ENCODE measurements at places on chromosomes 5 and 9.

GRCh38 chr5:124738681-124739633, 7.5 kb downstream of the ZNF608 start:
- DNase-seq, result no peak

GRCh38 chr9:126561582-126561981, 52.1 kb upstream of the LMX1B start:
- no peak for DNase-seq

GRCh38 chr9:109115931-109116526, 3.7 kb downstream of the TMEM245 start:
- no peak for DNase-seq

- no peak for DNase-seq
Measured at GRCh38 chr5:94908889-94909480, 290.5 kb downstream of the SLF1 start.

DNA sequence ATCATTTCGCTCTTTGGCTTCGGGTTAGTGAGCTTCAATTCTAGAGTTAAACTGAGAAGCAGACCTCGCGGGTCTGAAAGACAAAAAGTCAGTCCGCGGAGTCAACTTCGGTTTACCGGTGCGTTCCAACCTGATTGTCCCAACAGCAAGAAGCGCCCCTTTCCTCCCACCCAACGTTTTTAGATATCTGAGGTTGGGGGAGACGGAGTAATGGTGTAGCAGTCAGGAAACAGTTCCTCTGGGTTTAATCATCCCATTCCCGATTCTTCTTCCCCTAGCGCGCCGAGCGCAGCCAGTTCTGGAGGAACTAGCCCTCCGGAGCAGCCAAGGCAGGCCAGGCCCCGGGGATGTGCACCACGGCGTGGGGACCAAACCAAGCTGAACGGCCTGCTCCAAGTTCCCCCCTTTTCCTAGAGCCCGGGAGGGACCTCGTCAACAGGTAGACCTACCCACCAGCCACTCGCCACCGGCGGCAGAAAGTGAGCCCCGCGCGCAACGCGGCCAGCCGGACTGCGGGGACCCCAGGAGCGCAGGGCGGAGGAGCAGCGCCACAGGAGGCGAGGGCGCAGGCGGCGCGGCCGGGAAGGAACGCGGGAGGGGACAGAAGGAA, 622 bp upstream of the ISL1 start:
- no peak for DNase-seq

- DNase-seq, result no peak
Measured at GRCh38 chr9:87885484-87886189, 3.0 kb downstream of the SPATA31E1 start.

DNA sequence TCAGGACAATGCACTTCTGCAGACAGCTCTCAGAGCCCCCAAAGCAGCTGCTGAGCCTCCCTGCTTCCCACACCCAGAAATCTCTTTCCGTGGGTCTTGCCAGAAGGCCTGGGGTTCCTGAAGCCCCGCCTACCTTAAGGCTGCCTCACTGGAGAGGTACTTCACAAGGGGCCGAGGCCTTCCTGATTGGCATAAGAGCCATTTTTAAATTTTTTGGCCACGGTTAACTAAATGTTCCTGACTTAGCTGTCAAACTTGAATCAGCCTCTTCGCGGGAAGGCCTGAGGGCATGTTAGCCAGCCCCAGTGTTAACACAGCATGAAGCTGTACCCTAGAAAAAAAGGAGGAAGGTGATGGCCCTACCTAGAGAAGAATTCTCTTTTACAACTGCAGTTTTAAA, 20.7 kb upstream of the EPB41L4B start:
- no peak for DNase-seq

- DNase-seq, result no peak
Measured at GRCh38 chr9:6827439-6828145, 69.8 kb downstream of the KDM4C start.

- DNase-seq, result no peak
Measured at GRCh38 chr9:109969011-109969410, 189.0 kb downstream of the PALM2AKAP2 start.

GRCh38 chr5:1750469-1750868, 49.2 kb downstream of the MRPL36 start:
- no peak for DNase-seq

GRCh38 chr5:117327511-117327910, 752.9 kb upstream of the SEMA6A start:
- no peak for DNase-seq

DNA sequence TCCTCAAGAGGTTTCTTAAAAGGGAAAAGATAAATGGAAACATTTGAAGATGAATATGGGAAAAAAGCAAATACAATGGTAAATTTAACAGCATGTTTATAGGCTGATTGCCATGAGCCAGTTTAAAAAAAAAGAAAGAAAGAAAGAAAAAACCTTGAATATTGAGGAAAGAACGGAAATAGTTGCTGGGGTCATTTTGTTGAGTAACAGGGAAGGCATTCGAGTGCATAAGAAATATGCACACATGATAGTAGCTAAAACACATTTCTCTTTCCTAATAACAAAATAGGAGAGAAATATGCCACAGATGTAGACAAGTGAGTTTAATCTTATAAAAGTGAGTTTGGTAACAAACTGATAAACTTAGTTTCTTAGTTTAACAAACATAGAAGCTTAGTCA, 864.6 kb upstream of the ACO1 start:
- no peak for DNase-seq
